Psoas muscle (tissue), 8 donors: ENCODE measurements at places on chromosomes 12 and 14. TPM values are rescaled to one million over a fixed set of nuclear protein-coding genes. Genes with fewer than 3 reads are reported as not detected.

DNA sequence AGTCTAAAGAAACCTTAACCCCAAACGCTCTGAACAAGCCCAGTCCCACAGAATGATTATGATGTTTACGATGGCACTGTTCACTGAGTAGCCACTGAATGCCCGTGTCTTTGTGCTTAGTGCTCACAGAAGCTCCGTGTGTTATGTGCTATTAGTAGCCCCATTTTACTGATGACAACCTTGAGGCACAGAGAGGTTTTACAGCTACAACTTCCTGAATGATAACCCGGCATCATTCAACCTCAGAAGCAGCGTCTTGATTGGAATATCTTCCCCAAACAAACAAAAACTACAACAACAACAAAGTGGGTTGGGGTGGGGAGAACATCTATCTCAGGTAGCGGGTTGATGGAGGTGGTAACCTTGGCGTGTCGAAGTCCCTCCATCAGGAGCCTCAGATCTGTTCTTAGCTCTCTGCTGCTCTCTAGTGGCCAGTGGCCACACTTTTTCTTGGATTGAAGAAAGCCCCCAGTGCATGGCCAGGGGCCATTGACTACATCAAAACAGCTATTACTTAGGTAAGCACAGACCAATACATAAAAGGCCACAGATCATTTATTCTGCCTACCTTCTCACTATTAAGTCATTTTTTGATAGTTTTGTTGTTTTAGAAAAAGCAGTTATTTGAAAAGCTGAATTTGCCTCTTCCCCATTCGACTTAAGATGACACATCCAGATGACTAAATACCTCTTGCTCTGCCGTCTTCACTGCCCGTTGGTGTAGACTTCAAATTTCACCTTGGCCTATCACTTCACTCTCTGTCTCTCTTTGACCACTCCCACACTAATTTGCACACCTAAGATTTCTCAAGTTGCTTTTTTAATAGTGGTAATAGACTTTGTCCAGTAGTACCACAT, 376.9 kb downstream of the GALC start:
- peak; percentile 21 for DNase-seq

DBX2 gene
- total RNA-seq = 0.20 TPM

TAS2R7 gene
- not detected for total RNA-seq

GCN1 gene
- 80.9 TPM for total RNA-seq

GRCh38 chr14:62470935-62471334, 574.3 kb downstream of the KCNH5 start:
- no peak for DNase-seq

MYBPC1 gene
- 4,505 TPM for total RNA-seq

GRCh38 chr12:124162151-124163110, 132.5 kb upstream of the RFLNA start:
- no peak for DNase-seq

PLA2G1B gene
- total RNA-seq = not detected

- peak; percentile 61 for DNase-seq
Measured at GRCh38 chr12:49296034-49296835, 1.3 kb downstream of the PRPH start.

GRCh38 chr12:25979563-25979962, 21.1 kb downstream of the RASSF8 start:
- no peak for DNase-seq

- no peak for DNase-seq
Measured at GRCh38 chr12:116613256-116613655, 54.1 kb downstream of the MAP1LC3B2 start.

DNA sequence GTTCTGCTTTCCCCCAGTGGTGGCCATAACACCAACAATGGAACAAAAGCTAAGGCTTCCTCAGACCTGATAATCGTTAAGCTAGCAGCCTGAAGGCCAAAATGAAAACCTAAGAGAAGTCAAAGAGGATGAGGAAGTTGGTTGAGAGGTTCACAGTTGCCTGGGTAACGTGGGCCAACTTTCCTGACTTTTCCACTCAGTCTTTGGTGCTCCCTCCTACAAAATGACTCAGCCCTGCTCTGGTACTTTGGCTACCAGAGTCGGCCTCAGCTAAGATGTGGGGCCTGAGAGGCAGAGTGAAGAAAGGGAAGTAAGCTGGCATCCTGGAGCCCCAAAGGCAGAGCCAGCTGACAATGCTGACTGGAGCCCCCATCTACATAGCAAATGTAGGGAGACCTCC, 14.9 kb upstream of the FKBP11 start:
- no peak for DNase-seq

- DNase-seq = no peak
Measured at GRCh38 chr14:79279645-79280597, 931.4 kb downstream of the DIO2 start.

DNA sequence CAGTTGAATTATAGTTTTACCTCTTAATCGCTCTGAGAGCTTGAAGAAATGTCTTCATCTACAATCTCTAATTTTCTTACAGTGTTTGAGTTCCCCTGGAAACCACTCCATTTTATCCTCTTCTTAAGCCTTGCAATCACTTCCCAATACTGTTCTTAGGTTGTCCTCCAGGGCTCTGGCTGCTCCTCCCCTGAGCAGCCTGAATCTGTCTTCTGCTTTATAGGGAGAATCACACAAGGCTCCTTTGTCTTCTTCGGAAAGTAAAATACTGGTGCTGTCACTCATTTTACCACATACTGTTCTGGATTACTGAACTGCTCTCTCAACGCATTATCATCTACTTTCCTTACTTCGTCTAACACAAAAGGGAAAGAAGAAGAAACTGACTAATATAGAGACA, 133.7 kb downstream of the MDGA2 start:
- DNase-seq = no peak

LTB4R gene
- 2.1 TPM for total RNA-seq

GRCh38 chr14:104130974-104131651, 7.3 kb upstream of the KIF26A start:
- DNase-seq = peak; percentile 18
